ENCODE measurements at places on chromosomes 1 and 21.

GRCh38 chr1:155318082-155318481 is 2.6 kb upstream of the RUSC1 start:
- DNase-seq, result no peak

DNA sequence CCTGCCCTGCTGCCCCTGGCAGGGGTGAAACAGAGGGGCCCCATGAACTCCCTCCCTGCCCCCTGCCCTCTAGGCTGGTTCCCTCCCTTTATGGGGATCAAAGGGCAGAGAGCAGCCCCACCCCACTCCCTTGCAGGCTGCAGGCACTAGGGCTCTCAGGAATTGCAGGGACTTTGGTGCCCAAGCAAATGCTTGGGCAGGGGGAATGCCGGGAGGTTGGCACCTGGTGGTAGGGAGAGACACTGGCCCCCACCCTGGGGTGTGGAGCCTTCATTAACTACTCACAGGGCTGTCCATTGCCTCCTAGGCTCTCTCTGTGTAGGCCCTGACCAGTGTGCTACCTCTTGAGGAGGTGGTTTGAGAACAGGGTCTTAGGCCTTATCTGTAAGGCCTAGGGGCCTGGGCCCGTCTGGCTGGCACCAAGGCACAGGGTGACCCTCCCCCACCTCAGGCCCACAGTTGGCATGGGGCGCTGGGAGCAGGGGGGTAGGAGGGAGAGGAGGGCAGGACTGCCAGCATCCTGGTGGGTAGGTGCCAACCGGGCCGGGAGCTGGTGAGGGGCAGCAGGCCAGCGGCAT is 4.7 kb downstream of the ZBTB7B start:
- DNase-seq, result no peak

DNA sequence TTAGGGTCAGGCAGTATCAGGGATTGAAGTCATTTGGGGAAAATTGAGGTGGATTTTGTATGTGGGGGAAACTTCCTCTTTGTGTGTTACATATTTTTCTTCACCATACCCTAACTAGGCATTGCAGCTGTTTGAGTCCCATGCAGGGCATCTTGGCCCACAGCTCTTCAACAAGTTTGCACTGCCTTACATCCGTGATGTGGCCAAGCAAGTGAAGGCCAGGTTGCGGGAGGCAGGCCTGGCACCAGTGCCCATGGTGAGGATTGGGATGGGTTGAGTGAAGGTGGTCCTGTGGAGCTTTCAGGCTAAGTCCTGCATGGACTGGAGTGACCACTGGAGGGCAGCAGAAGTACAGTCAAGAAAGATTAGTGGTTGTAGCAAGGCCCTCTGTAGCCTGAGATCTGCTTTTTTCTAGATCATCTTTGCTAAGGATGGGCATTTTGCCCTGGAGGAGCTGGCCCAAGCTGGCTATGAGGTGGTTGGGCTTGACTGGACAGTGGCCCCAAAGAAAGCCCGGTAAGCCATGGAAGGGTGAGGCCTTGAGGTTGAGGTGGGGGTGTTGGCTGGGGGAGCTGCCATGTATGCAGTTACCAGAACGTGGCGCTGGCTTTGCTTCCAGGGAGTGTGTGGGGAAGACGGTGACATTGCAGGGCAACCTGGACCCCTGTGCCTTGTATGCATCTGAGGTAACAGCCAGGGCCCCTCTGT is 2.4 kb downstream of the UROD start:
- DNase-seq, result peak; percentile 68

- DNase-seq, result no peak
Observed at GRCh38 chr1:243394601-243395464, 139.0 kb downstream of the SDCCAG8 start.

- peak; percentile 30 for DNase-seq
Observed at GRCh38 chr1:32454726-32455125, 10.1 kb upstream of the ZBTB8B start.

DNA sequence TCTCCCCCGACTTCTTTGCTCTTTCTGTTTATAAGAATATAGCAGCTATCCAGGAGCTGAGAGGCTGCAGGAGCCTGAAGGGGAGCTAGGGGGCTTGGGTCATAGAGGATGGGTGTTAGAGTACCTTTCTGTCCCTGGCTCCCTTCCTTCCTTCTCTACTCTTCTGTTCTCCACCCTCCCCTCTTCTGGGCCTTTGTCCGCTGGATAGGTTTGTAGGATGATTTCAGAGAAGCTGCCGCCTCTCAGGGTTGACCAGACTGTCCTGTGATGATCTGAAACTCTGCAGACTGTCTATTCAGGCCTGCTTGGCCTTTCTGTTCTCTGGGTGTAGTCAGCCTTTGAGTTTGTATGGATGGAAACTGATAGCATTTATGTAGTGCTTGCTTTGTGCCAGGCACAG is 26.3 kb downstream of the PPFIA4 start:
- DNase-seq, result no peak

DNA sequence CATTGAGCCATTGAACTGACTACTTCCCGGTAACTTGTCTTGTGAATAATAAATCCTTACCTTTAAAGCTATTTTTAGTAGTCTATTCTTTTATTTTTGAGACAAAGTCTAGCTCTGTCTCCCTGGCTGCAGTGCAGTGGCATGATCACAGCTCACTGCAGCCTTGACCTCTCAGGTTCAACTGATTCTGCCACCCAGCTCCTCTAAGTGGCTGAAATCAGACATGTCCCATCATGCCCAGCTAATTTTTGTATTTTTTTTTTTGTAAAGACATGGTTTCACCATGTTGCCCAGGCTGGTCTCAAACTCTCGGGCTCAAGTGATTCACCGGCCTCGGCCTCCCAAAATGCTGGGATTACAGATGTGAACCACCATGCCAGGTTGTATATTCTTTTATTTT is 59.3 kb upstream of the PTGS2 start:
- no peak for DNase-seq

DNA sequence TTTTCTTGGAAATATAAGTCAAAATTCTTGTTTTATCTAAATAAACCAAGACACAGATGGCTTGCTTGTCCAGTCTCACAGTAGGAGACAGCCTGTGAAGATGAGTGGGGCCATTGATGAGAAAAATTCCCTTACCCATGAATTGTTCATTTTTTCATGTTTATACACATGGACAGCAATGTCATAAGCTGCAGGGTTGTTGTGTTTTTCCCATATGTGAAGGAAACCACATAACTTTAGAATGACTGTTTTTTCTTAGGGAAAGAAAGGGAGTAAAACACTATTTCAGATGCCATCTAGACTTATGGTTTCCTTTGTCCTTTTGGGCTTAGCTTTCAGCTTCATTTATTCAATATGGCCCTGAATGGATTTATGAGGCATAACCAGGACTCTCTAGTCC is 622.5 kb upstream of the NR5A2 start:
- no peak for DNase-seq

GRCh38 chr1:155072531-155073289 is 5.9 kb upstream of the EFNA3 start:
- DNase-seq, result no peak

DNA sequence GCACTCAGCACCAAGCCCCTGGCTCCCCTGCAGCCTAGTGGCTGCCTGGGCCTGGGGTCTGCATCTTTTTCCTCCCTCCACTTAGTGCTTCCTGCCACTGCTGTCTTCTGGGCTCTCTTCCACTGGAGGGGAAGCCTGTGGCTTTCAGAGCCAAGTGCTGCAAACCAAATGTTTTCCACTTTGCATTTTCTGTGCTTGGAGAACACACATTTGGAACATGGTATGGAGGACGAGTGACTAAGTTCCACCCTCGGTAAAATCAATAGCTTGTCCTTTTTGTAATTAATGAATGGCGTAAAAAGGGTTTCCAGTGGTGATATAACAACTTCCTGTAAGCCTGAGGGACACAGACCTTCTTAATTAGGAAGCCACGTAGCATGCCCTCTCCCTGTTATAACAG is 10.1 kb upstream of the GPR153 start:
- DNase-seq, result no peak

DNA sequence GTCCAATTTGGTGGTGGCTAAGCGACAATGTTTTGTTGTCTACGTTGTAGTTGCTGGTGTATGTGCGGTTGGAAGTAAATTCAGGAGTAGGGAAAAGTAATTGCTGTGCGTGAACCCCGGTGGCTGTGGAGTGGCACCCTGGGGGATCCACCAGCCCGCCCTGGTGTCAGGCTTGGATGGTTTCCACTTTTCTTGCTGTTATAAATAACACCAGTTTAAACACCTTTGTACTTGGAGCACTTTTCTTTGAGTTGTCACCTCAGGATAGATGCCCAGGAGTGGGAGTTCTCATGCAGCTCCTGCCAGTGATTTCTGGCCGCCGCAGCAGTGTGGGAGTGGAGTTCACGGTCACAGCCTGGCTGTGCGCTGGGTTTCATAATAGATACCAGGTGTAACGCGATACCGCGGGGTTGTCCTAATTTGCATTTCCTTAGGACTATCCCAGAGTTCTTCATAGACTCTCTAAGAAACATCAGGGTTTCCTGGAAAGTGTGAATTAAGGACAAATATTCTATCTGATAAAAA is 12.8 kb upstream of the TMEM200B start:
- no peak for DNase-seq

DNA sequence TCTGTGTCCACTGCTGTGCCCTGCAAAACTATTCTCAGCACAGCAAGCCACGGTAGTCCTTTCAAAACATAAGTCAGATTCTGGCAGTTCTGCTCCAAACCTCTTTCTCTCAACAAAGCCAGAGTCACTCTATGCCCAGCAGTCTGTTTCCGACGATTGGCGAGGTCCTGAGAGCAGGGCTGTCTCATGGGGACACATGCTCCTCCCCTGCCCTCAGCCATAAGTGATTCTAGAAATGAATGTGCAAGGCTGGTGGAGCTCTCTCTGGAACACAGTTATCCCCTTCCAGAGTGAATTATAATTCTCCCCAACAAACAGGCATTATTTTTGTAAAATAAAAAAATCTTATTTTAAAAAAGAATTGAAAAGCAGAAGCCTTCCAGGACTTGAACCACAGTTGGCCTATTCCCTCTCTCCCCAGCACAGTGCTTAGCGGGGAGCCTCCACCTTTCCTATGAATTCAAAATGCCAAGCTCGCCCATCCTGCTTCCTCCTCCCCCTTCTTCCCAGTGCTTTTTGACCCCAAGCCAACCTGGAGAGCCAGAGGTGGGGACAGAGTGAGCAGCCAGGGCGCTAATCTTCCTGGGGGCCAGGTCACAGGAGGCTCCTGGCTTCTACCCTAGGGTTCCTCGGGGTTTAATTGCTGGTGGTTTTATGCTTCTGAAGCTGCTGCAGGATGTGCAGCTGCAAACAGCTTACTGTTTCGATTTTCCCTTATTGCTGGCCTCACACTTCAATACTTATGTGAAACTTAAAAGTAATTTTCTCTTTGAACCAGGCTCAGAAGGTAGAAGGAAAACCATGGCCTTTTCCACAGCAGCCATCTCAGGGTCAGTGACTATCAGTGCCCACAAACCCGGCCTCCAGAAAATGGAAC is 41.1 kb downstream of the KCNJ6 start:
- no peak for DNase-seq

DNA sequence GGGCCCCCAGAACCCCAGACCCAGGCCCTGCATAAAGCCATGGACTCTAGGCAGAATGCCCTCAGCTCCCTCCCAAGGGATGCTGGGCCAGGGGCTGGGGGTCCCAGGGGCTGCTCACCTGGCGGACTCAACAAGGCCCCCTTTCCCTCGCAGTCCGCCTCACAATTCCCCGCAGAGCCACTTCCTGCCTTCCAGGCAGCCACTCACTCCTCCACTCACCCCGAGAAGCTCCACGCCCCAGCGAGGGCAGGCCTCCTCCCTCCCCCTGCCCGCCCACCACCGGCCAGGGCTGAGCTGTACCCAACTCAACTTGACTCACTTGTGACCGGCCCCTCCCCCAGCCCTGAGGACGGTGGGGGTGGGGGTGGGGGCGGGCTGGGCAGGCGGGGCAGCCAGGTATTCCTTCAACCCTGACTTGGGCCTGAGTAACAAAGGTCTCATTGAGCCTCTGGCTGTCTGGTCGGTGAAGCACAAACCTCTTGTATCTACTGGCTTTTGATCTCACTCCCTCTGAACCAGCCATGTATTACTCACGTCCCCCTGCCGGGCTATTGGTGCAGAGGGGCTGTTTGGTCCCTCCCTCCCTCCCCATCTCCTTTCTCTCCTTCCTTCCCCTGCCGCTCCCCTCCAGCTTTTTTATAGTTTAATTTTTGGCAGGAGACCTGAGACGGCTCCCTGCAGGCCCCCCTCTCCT is 5.9 kb downstream of the BLACAT1 start:
- no peak for DNase-seq

- DNase-seq, result peak; percentile 59
Observed at GRCh38 chr21:38987633-38988508, 182.1 kb downstream of the ETS2 start.

DNA sequence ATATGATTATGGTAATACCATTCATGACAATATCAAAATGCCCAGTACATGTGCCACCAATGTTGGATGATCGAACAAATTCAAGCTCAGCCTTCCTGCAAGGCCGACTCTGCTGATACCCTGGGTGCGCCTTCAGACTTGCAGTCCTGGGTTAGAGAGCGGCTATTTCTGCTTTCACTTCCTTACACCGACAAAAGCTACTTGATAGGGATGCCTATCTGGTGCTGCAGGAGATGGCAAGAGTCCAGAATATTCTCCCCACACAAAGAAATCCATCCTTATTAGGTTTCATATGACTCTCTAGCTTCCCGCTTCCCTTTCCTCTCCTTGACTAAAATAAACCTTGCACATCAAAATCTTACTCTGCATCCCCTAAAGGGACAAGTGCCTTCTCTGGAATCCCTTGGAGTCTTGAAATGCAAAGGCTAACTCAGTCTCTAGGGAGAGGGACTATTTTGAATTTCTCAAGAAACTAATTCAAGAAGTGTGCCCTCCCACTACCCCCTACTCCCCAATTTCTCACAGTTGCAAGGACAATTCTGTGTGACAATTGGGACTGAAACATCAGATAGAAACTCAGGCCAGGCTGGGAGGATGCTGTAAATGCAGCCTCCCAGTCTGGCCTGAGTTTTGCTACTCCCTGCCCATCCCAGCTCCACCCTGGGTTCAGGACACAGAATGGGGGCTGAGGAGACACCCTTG is 103.1 kb upstream of the USP24 start:
- no peak for DNase-seq
